ENCODE measurements at places on chromosomes 1 and 21.

GRCh38 chr1:220732137-220732536 is 16.0 kb upstream of the MTARC2 start:
- no peak for DNase-seq

GRCh38 chr1:110728388-110729001 is 53.8 kb upstream of the KCNA3 start:
- DNase-seq: no peak

DNA sequence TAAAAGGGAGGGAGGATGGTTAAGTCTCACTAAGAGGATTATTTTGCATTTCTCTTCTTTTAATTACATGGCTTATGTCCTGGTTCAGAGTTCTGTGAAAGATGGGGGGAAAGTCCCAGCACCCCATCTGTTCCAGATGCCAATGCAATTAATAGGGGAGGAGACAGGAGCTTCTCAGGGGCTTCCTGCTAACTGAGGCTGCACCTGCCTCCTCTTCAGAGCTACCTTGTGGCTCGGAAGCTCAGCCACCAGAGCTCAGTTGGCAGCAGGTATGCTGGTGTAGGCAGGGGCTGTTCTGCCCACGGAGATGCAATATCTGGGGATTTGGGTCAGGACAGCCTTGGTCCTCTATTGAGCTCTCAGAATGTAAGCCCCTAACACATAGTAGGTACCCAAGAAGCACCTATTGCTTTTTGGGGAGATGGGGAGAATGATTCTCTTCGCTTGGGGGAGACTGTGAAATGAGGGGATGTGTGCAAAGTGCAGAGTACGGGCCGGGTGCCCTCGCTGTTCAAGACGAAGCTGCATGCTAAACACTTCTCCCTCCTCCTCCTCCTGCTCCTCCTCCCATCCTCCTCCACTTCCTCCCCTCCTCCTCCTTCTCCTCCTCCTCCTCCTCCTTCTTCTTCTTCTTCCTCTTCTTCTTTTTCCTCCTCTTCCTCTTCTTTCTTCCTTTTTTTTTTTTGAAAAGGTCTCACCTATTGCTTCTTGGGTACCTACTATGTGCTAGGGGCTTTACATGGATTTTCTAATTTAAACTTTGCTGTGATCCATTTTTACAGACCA is 279.0 kb downstream of the PTPRU start:
- DNase-seq: no peak

DNA sequence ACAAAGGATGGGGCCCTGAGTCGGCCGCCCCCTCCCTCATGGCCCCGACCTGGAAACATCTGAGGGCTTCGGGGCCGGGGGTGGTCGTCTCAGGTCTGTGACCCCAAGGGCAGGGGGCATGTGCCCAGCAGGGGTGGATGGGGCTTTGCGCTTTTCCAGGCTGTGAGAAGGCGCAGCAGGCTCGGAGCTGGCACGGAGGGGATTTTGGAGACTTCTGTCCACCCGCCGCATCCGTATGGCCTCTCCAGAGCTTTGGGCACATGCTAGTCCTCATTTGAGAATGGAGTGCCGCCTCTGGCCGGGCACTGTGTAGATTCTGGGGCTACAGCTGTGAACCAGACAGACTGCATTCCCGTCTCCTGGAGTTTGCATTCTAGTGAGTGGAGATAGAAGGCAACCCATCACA is 66.1 kb upstream of the WNT4 start:
- no peak for DNase-seq

DNA sequence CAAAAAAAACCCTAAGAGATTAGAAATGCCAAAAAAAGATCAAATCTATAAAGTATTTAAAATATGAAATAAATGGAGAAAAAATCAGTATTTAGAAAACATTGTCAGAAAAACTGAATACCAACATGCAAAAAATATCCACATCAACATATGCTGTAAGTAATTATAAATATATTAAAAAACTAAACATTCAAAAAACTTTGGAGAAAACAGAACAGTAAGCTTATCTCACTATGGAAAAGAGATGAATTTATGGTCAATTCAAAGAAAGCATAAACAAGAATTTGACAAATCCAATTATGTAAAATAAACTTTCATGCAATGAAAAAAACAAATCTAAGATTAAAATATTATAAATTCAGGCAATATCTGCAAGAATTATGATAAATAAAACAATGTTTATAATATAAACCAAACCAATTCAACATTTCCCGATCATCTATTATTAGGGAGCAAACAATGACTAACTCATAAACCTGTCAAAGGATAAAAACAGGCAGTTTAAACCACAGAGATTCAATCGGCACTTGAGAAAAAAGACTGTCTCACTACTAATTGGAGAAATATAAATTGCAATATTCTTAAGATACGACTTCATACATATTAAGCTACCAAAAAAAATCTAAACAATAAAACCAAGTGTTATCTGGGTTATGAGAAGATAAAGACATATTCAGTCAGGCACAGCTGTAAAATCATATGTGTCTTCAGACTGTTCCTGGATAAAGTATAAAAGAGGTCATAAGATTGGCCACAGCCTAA is 21.8 kb downstream of the EYA3 start:
- no peak for DNase-seq

DNA sequence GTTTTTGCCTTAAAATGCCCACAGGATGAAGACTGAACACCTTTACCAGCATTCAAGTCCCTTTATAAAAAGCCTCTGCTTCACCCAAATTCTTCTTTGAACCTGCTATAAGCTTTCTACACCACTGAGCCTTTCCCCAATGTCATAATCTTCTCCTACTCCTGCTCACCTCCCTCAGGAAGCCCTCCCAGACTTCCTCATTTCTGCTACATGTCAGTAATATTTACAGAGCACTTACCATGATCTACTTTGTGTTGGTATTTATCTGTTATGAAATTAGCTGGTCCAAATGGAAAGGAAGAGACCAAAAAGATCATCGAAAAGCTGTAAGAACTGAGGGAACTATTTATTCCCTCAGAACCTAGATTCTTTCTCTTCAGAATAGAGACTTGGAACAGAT is 8.5 kb downstream of the OVGP1 start:
- no peak for DNase-seq

DNA sequence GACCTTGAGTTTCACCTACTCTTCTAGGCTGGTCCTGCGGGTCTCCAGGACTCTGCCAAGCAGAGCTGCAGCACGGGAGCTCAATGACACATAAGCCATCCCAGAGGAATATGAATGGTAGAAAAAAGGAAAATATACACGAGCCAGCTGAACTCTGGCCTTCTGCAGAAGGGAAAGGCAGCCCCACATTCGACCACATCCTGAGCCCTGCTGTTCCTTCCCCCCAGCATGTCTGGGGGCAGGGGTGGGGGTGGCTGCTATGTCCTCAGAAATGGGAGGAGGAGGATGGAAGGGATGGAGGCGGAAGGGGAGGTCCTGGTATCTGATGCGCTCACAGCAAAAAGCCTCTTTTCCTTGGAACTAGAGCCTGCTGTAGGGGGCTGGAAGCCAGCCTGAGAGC is 12.1 kb upstream of the KDF1 start:
- no peak for DNase-seq

GRCh38 chr1:15343729-15344128 is 66.0 kb upstream of the EFHD2 start:
- no peak for DNase-seq

DNA sequence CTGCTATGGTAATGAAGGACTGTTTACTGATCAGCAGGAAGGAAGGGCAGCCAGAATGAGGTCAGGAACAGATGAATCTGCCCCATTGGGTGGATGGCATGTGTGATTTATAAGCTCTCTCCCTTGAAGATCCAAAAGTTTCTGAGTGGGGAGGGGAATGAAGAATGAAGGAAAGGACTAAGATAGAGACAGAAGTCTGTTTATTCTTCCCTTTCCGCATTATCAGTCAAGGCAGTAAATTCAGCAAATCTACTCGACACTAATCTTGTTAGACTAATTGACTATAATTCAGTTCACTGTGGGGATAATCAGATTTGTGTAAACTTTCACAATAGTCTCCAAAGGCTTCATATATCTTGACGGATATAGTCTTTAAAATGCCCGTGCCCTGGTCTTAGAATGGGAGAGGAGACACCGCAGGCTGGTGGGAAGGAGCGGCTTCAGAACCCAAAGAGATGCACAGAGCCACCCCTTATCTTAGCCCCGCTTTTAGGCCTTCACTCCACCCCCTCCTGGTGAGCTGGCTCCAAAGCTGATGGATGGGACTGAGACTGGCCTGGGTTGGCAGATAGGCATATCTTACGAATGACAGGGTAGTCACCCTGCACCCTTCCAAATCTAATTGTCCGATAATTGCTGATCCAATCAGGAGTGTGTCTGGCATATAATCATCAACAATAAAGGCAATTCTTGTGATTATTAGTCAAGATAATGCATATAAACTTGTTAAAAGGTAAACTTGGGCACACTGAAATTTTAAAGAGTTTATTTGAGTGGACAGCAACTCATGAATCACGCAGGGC is 76.0 kb upstream of the PPM1J start:
- DNase-seq: no peak

GRCh38 chr1:235923466-235924021 is 56.8 kb upstream of the LYST start:
- no peak for DNase-seq

- no peak for DNase-seq
Observed at GRCh38 chr1:85313888-85314696, 37.7 kb upstream of the BCL10 start.

DNA sequence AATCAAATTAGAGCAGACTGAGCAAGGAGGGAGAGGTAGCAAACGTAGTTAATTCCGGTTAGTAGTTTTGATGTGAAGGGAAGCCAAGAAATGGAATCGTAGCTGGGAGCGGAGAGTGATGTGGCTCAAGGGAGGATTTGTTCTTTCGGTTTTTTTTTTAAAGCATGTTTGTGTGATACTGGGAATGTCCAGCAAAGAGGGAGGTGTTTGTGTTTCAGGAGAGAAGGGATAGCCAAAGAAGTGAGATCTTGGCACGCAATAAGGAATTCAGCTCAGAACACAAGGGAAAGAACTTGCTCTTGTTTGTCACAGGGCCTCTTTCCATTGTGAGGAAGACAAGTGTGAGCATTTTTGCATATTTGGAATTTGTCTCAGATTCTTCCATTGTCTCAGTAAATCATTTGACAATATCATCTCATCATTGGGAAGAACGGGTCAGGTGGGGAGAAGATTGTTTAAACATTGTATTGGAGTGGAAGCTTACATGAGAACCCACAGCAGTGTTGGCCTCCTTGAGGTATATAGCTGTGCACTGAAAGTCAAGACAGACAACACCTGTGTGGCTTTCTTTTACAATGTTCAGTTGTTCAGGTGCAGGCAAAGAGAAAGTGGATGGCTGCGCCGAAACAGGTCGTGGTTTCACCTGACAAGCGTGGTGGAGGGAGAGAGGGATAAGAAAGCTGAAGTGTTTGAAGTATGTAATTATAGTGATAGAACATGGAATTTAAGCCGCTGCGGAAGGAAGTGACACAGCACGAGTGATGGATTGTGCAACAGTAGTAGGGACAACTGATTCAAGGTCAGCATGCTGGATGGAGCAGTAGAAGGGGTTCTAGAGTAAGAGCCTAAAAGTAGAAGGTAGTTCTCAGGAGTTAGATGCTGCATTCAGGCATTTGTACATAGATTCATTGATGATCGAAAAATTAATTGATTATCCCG is 25.4 kb downstream of the FMN2 start:
- no peak for DNase-seq

- DNase-seq: no peak
Observed at GRCh38 chr1:151644001-151644400, 32.2 kb downstream of the SNX27 start.

DNA sequence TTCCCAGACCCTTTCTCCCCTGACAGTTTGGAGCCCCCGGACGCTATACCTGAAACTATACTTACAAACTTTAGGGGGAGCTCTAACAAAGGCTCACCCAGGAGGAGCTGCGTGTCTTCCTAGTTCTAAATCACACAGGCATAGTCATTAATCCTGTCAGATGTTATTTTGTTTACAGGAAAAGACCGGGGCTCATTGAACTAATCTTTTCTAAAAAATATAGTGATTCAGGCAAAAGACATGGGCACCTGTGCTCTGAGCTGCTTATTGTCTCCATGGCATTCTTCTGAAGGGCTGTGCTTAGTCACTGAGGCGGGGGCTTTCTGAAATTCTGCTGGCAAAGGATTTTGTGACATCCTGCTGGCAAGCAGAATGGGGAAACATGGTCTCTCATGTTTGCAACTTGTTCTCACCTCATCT is 1577.0 kb downstream of the NCAM2 start:
- no peak for DNase-seq

GRCh38 chr21:33388188-33388587 is 15.0 kb upstream of the IFNGR2 start:
- no peak for DNase-seq

DNA sequence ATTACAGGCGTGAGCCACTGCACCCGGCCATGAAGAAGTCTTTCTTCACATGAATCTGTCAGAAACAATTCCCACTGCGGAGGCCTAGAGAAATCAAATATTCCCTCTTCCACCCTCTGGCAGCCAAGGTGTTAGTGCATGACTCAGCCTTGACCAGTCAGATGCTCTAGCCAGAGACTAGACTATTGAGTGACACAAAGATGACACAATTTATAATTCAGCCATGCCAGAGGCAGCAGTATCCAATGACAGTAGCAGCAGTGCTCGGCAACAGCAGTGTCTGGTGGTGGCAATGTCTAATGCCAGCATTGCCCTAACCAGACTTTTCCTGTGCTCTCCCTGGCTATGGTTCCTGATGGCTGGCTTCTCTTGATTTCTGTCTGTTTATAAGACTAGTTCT is 8.7 kb downstream of the CTXND2 start:
- no peak for DNase-seq

- DNase-seq: no peak
Observed at GRCh38 chr21:34343838-34344381, 19.9 kb upstream of the KCNE2 start.

GRCh38 chr1:23837908-23838307 is 12.7 kb upstream of the HMGCL start:
- DNase-seq: no peak

- no peak for DNase-seq
Observed at GRCh38 chr1:79807816-79808215, 801.3 kb upstream of the ADGRL4 start.

DNA sequence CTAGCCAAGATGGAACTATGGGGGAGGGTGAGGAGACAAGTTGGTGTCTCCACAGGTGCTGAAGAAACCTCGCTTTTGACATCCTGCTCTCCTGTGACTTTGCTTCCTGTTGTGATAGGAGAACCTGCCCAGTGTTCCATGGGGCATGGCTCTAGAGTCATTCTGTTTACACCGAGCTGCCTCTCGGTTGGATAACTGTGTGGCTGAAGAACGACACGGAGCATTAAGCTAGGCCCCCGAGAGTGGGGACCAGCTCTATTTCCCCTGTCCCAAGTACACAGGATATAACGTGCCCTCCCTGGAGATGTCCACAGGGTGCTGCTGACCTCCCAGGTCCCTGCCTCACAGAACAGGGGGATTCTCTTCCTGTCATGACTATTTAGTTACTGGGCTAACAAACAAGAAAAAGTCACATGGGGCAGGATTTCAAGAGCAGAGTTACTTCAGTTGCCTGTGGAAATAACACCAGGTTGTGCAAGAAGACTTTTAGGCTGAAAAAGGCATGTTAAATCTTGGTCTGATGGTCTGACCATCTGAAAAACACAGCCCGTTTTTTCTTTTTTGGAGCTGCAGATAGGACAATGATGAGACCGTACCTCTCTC is 29.4 kb upstream of the PPP2R5A start:
- no peak for DNase-seq

- DNase-seq: no peak
Observed at GRCh38 chr1:6960291-6960811, 175.1 kb downstream of the CAMTA1 start.

All from activated T-cell treated with anti-CD3 and anti-CD28 coated beads for 4 hours (primary cell).